ENCODE measurements at places on chromosomes 4 and X.

- DNase-seq: no peak
Measured at GRCh38 chr4:531076-531475, 32.1 kb downstream of the PIGG start.

- no peak for DNase-seq
Measured at GRCh38 chrX:45783002-45783401, 582.3 kb upstream of the DIPK2B start.

DNA sequence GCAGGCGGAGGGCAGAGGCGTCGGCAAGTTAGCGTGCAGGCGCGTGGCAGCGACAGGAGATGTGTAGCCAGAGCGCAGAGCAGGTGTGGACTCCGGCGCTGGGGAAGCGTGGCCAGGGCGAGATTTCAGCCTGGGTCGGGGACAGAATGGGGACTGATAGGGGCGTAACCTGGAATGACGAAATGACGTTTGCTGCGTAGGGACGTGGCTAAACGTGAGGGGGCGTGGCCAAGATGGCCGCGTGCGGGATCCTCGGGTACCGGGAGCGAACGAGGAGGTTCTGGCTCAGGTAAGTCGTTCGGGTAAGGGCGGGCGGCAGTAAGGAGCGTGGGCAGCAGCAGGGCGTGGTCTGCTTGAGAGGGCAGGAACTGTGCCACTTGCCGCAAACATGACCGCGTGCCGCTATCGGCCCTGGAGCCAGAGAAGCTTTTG is 10.9 kb upstream of the CLTRN start:
- DNase-seq: no peak

DNA sequence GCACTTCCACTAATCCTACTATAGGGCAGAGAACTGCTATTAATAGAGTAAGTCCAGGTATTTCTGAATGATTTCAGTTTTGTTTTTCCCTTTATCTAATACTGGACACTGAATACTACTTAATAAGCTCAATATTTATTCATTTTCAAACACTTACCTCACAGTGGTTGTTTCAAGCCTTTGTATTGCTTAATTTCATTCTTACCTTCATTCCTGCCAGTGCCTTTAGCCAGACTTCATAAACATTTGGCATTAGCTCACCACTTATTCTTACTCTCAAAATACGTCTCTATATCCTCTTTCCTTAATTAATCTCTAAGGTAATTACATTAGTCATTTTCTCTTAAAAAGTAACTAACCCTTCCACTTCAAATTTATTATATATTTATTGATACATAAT is 18.8 kb upstream of the CORIN start:
- DNase-seq: no peak

DNA sequence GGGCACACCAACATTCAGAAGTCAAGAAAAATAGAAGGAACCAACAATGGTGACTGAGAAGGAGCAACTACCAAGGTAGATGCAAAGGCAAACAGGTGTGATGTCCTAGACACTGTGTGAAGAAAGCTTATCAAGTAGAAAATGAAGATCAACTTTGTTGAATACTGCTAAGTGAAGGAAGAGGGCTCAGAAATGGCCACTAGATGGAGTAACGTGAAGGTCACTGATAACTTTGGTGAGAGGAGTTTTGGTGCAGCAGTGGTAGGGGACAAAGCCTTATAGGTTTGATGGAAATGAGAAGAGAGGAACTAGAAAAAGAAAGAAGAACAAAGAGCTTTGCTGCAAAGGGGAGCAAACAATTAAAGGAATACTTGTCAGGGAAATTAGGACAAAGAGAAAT is 23.5 kb downstream of the OTC start:
- no peak for DNase-seq

DNA sequence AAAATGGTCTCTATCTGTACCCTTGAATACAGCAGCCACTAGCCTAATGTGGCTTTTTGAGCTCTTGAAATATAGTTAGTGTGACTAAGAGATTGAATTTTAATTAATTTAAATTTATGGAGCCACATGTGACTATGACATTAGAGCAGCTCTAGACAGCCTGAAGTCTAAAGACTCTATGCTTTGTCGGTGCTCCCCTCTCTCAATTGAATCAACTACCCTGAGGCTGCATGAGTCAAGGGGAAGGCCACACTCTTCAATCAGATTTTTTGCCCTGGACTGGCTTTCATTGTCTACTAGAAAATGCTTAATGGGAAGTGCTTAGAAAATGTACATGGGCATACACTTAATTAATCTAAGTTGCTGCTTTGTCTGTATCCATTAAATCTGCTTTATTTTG is 11.7 kb downstream of the TLR7 start:
- DNase-seq: no peak

GRCh38 chrX:128804828-128805227 is 718.5 kb downstream of the SMARCA1 start:
- DNase-seq: no peak

GRCh38 chr4:8276358-8277240 is 7.0 kb downstream of the HTRA3 start:
- DNase-seq: no peak

GRCh38 chr4:72567821-72568675 is 973 bp downstream of the ADAMTS3 start:
- DNase-seq: no peak

- no peak for DNase-seq
Measured at GRCh38 chrX:37697169-37697760, 11.7 kb downstream of the XK start.

DNA sequence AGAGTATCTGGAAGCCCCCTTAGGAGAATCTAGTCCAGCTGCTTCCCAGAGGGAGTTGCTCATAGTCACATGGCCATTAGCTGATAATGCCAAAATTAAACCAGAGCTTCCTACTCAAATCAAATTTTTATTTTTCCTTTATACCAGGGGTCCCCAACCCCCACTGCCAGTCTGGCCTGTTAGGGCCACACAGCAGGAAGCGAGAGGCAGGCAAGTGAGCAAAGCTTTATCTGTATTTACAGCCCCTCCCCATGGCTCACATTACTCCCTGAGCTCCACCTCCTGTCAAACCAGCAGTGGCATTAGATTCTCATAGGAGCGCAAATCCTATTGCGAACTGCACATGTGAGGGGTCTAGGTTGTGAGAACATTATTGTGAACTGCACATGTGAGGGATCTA is 19.2 kb upstream of the TNIP3 start:
- no peak for DNase-seq

DNA sequence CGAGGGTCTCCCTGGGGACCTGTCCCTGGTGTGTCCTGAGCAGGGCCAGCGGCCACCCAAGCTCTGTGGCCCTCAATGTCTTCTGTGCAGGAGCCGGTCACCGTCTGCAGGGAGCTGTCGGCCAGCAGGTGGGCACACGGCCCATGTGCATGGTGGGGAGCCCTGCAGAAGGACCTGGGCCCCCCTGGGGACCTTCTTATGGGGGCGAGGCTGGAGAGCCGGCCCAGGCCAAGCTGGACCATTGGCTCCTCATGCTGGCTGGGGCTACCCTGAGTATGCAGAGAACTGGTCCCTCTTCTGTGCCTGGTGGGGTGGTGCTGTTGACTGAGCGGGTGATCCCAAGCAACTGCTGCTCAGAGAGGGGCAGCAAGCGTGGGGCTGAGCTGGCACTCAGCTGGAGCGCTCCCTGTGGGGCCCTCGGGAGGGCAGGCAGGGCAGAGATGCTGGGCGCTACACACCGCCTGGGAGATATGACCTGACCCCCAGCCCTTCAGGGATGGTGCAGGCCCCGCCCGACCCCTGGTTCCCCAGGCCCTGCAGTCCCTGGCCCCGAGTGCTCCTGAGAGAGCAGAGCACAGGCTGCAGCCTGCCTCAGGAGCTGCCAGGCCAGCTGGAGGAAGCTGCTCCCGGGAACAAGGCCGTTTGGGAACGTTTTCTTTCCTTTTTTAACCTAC is 14.8 kb downstream of the NAT8L start:
- DNase-seq: no peak

DNA sequence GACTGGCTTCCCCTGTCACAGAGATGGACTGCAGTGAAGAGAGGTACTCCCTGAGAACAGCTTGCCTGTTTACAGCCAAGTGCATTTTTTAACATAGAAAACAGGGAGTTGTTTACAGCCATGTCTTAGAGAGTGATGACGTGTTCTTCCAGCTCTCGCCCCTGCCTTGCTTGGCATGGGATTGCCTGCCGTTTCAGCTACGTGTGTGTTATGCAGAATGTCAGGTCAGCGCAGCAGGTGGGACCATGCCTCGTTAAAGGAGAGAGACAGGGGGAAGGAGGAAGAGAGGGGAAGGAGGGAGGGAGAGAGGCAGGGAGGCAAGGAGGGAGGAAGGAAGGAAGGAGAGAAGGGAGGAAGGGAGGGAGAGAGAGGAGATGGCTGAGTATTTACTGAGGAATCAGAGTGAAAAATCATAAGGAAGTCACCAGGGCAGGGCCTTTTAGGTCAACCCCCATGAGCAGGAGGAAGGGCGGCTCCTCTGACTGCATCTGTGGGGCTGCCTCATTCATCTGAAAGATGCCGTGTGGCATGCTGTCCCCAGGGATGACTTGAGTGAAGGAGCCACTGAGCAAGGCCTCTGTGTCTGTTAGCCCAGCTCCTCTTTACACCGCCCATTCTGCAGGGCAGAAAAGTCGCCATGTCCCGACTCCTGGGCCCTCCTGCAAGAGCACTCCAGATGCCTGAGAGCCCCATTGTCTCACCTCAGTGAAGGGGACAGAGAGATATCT is 139.7 kb upstream of the PSAPL1 start:
- no peak for DNase-seq

DNA sequence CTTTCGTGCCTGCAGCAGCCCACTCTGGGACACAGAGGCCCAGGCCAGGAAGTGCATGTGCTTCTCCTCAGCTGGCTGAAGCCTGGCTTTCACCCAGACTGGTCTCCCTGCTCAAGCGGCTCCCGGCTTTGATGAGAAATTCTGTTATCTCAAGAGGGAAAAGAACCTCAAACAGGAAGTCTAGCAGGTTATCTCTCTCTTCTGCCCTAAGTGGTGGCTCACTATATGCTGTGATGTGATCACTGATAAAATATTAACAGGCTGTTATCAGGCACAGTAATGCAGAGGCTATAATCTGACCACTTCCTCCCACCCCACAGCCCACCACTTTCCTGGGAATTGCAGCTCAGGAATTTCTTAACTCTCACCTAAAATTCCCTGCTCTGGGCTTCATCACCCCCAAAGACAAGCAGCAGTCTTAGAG is 13.3 kb downstream of the CLDN2 start:
- DNase-seq: no peak

- DNase-seq: no peak
Measured at GRCh38 chr4:89657931-89658700, 178.8 kb downstream of the SNCA start.

DNA sequence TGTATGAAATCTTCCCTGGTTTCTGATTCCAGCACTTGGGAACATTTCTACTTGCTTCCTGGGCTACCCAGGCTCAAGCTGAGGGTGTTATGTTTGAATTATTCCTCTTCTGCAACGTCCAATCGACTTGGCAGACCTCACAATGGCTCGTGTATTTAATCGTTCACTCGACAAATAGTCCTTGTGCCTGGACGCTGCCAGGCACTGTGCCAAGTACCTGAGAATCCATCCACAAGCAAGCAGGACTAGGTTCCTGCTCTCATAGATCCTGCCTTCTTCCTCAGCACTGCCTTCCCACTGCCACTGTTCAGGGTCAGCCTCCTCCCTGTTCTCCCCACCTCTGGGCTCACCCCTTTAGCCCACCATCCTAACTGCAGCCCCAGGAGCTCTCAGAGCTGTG is 113.3 kb downstream of the EFNB1 start:
- DNase-seq: no peak

DNA sequence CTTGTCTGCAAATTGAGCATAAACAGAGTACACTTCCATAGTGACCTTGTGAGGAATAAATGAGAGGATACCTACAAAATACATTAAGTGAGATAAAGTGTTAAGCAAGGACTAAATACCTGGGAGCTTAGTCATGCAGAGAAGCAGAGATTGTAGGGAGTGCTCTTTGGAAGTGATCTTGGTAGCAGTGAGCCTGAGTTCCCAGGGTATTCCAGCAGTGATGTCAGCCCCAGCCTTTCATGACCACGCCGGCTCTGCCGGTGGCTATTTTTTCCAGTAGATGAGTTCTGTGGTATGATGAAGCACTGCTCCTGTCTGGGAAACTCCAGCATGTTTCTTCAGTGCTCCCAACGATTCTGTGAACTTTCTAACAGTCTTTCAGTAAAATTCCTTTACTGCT is 391.5 kb upstream of the IGFBP7 start:
- no peak for DNase-seq

- DNase-seq: no peak
Measured at GRCh38 chr4:113101669-113102068, 52.2 kb downstream of the ANK2 start.

- DNase-seq: no peak
Measured at GRCh38 chrX:139049465-139049864, 337.9 kb upstream of the FGF13 start.

DNA sequence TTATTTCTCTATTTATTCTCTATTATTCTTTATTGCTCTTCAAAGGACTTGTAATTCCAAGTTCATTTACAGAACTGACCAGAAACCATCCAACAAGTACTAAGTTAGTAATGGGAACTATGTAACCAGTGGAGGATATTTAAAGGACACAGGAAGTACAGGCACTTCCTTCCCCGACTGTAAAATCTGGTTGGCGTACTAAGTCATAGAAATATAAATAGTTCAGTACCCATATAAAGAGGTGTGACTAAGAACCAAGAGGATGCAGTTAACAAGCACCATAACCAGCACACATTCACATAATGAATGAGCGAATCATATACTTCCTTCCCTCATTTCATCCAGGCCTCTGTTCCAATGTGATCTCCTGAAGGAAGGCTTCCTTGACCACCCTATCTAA is 3.6 kb upstream of the EIF4E start:
- DNase-seq: no peak

GRCh38 chr4:143286701-143287571 is 49.7 kb upstream of the GAB1 start:
- no peak for DNase-seq
